ENCODE measurements at places on chromosomes 7 and 10. TPM values are rescaled to one million over a fixed set of nuclear protein-coding genes. Genes with fewer than 3 reads are reported as not detected.

Gene DLX6
- total RNA-seq: not detected

- H3K4me3 ChIP-seq: no peak overlapping the region
- DNase-seq: no peak
- H3K36me3 ChIP-seq: no peaks in the 10 kb centered on the region
- no peaks in the 10 kb centered on the region for H3K27me3 ChIP-seq
These were observed 22.0 kb downstream of the IMMP2L start for GRCh38 chr7:111540199-111540815.

- H3K27ac ChIP-seq: peak overlapping the region; percentile 26
- no peaks in the 10 kb centered on the region for H3K36me3 ChIP-seq
- peaks cover 12% of the 10 kb centered on the region for H3K27me3 ChIP-seq
- H3K4me1 ChIP-seq: peaks cover 12% of the 10 kb centered on the region
- H3K4me3 ChIP-seq: no peak overlapping the region
These were observed 64.4 kb upstream of the SFMBT2 start for GRCh38 chr10:7475046-7475911.

Gene TAX1BP1
- total RNA-seq: 131 TPM

All from stomach (tissue), 19 donors.